ENCODE measurements at places on chromosomes 4 and X.

DNA sequence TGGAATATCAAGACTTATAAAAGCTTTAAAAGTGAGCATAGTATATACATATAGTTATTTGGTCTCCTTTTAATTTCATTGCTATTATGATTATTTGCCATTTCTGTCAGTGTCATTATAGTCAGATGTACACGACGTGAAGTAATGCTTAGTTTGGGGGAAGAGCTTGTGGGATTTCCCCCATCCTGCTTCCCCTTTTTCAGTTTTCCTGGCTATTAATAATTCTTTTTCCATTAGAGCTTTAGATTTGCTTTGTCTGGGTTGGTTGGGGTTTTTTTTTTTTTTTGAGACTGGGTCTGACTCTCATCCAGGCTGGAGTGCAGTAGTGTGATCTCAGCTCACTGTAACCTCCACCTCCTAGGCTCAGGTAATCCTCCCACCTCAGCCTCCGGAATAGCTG is 5.4 kb downstream of the ABCE1 start:
- DNase-seq: no peak

GRCh38 chr4:10032625-10033024 is 11.3 kb upstream of the SLC2A9 start:
- peak; percentile 68 for DNase-seq

- peak; percentile 34 for DNase-seq
These were observed at the start of gene LEF1 for GRCh38 chr4:108168671-108169523. TSS of gene LEF1 (minus strand) at chr4:108168932. CDS start at chr4:108167767, 1,165 bp downstream.

DNA sequence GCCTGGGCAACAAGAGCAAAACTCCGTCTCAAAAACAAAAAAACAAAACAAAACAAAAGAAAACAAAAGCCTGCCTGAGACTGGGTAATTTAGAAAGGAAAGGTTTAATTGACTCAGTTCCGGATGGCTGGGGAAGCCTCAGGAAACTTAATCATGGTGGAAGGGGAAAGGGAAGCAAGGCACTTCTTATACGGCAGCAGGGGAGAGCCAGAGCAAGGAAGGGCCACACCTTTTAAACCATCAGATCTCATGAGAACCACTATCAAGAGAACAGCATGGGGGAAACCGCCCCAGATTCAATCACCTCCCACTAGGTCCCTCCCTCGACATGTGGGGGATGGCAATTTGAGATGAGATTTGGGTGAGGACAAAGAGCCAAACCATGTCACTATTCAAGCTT is 122.2 kb downstream of the UBE2K start:
- DNase-seq: no peak

GRCh38 chr4:16827794-16828724 is 70.4 kb downstream of the LDB2 start:
- DNase-seq: no peak

All from fibroblast of skin of right biceps (primary cell).